ENCODE measurements at places on chromosomes 16 and 17.

GRCh38 chr17:10474536-10474935, 5.2 kb upstream of the MYH4 start:
- no peak for DNase-seq

DNA sequence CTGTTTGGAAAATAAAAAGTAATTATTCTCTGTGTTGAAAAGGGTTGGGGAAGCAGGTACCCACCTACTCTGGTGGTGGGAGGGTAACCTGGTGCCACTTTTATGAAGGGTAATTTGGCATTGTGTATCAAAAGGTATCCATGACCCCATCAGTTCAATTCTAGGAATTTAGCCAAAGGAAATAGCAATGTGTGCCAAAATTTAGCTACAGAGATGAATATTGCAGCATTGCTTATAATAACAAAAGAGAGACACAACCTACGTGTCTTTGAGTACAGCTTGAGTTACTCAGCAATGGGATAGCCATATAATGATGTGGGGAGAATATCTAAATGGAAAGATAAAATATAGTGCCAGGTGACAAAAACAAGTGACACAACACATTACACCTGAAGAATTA, 170.7 kb downstream of the NTN1 start:
- DNase-seq = no peak

DNA sequence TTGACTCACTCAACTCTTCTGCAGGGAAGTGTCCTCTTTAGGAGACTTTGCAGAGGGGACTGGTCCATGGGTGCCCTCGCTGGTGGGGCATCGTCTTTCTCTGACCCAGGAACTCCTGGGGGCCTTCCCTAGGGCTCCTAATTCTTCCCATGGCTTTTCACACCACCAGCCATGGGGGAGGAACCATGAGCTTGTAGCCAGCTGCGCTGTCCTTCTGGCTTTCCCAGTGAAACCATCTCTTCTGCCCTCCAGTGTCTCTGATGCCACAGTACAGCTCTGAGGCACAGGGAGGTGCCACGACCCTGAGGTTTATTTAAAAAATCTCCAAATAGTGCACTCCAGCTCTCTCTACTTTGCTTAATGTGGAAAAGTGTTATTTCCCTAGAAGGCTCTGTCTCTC, 78.6 kb downstream of the SDR42E1 start:
- DNase-seq = no peak

DNA sequence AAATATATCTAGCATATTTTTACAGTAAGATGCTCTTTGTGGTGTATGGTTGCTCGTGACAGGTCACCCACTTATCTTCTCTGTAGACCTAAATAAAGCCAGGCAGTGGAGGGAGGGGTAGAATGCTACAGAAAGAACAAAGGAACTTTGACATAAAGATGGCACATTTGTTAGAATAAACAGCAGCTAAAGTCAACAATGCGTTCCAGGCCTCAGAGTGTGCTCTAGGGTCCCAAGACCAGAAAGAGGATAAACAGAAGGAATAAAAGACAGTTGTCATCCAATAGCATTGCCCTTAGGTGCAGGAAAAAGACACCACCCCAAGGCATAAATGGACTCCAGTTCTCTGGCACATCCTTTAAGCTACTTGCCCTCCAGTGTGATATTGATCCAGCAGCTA, 523.0 kb upstream of the CDH11 start:
- no peak for DNase-seq

DNA sequence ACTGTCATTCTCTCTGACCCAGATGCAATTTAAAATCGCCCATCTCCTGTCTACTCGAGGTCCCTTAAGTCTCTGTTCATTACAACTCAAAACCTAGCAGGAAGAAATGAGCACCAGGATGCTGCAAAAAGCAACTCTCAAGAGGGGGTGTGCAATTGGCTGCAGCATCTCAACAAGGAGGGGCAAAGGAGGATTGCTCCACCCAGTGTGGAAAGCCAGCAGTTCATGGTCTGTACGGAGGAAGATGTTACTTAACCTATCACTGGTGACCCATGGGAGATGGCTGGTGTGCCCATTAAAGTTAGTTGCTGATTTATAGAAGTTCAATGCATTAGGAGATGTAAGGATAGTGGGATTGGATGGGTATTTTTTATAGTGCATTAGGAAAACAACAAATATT, 147.4 kb downstream of the CDK5R1 start:
- no peak for DNase-seq

Measured in SK-N-DZ (cell line).